ENCODE measurements at places on chromosomes 13 and 19. TPM values are rescaled to one million over a fixed set of nuclear protein-coding genes. Genes with fewer than 3 reads are reported as not detected.

The ZIM2 gene
- total RNA-seq: not detected

The HNRNPM gene
- 220 TPM for total RNA-seq

The EFNB2 gene
- total RNA-seq: 13.4 TPM

The NOVA2 gene
- not detected for total RNA-seq

The SYNGR4 gene
- total RNA-seq: 2.1 TPM

The PGLYRP2 gene
- total RNA-seq: not detected

The BCAM gene
- total RNA-seq: 146 TPM
